ENCODE measurements at places on chromosomes 6 and 20.

DNA sequence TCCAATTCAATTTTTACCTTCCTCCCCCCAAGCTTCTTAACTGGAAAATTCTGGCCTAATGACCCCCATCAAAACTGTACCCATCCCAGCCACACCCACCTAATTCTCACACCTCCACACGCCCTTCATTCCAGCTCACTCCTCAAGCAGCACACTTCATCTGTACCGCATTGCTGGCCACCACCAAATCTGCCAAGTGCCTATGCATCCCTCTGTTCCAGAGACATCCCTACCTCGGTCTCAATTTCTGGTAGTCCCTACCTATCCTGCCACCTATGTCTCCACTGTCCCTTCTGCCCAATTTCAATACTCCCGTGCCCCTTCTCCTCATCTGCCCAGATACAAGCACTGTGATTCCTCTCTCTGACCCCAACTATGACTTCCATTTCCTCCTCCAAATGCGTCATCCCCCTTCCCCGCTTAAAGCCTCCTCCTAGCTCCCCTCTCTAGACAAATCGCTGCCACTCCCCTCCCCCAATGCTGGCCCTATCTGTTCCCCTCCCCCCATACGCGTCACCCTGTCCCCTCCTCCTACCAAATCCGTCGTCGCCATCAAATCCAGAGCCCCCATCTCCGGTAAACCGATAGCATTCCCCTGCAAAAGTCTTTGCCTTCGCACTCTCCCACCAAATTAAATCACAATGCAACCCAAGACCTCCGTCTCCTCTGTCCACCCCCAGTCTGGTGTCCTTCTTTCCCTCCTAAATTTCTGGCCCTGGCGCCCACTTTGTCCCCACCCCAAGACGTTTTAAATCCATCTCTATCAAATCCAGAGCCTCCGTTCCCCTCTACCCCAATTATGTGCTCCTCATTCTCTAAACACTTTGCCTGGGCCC is 1.2 kb downstream of the MTCH1 start:
- peak overlapping the region; percentile 96 for H3K4me3 ChIP-seq
- no peaks in the 10 kb centered on the region for H3K36me3 ChIP-seq
- peaks cover 60% of the 10 kb centered on the region for H3K4me1 ChIP-seq
- no peaks in the 10 kb centered on the region for H3K27me3 ChIP-seq

GRCh38 chr20:48771542-48771941 is 56.3 kb downstream of the PREX1 start:
- no peaks in the 10 kb centered on the region for H3K36me3 ChIP-seq
- H3K4me3 ChIP-seq = no peak overlapping the region
- H3K27ac ChIP-seq = no peak overlapping the region

DNA sequence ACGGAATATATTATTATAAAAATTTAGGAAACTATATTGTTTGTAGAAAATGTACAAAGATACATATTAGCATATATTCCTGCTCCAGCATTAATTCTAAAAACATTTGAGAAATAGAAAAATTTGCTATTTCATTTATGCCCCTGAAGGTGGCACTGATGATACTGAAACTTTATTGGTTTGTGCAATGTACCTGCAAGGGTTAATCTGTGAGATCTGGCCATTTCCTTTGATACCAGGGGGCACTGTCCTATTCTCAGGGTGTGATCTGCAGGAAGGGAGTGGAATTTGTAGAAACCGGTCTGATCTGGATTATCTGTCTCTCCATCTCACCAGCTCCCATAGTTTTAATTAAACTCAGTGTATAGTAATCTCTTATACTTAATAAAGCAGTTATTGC is 625.1 kb upstream of the IMPG1 start:
- H3K27ac ChIP-seq = no peak overlapping the region
- no peaks in the 10 kb centered on the region for H3K4me1 ChIP-seq
- DNase-seq = no peak
- H3K27me3 ChIP-seq = no peaks in the 10 kb centered on the region
- no peak overlapping the region for H3K4me3 ChIP-seq
- H3K36me3 ChIP-seq = no peaks in the 10 kb centered on the region

DNA sequence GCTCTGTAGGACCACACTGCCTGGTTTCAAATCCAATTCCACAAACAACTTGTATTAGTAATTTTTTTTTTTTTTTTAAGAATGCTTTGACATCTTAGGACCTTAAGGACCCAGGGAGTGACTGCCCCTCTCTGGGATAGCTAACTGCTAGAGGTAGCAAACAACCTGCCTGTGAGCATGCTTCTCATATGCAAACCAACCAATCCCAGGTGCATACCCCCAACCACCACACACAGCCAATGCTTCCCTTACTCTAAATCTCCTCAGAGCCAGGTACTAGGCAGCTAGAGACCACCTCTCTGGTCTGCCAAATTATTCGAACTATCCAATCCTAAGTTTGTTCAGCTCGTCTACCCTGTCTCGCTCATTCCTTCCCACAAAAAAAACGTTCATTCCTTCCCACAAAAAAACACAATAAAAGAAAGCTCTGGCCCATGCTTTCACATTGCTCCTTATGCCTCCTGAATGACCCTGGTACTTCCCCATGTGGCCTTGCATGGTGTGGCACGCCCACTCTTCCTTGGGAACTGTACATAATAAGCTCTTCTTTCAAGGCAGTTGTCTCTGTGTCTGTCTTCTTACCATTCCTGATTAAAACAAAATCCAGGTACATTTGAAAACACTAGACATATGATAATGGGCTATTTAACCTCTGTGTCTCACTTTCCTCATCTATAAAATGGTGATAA is 6.4 kb downstream of the SERAC1 start:
- H3K27ac ChIP-seq = no peak overlapping the region
- DNase-seq = no peak
- H3K36me3 ChIP-seq = peaks cover 5% of the 10 kb centered on the region
- H3K4me3 ChIP-seq = no peak overlapping the region

DNA sequence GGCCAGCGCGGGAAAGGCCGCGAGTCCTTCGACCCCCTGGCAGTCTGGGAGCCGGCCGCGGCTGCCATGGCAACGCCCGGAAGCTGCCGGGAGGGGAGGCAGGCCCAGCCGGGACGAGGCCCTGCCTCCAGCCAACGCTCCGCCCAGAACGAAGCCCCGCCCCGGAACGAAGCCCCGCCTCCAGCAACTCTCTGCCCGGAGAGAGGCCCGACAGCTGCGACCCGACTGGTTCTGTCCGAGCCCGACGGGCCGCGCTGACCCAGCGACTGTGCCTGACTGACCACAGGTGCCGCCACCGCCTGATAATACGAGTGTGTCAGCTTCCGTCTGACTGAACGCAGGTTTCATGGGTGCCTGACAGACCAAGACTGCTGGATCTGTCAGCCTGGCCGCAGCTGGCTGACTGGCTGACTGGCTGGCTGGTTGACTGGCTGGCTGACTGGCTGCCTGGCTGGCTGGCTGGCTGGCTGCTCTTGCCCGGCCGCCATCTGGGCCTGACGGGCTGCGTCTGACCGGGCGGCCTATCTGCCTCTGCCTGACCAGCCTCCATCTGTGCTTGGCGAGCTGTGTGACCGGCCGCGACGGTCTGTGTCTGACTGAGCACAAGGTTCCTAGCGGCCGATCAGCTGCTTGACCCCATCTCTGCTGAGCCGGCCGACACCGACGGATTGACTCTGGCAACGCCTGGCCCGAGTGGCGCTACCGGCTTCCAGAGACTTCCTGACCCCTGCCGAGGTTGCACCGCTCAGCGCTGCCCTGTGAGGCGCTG is 89.7 kb upstream of the EPB41L1 start:
- peak overlapping the region; percentile 61 for H3K4me3 ChIP-seq
- H3K36me3 ChIP-seq = no peaks in the 10 kb centered on the region
- H3K27me3 ChIP-seq = no peaks in the 10 kb centered on the region
- DNase-seq = peak; percentile 97
- peaks cover 25% of the 10 kb centered on the region for H3K4me1 ChIP-seq

All from suprapubic skin (tissue), 4 donors.